ENCODE measurements at places on chromosomes 5 and 9.

DNA sequence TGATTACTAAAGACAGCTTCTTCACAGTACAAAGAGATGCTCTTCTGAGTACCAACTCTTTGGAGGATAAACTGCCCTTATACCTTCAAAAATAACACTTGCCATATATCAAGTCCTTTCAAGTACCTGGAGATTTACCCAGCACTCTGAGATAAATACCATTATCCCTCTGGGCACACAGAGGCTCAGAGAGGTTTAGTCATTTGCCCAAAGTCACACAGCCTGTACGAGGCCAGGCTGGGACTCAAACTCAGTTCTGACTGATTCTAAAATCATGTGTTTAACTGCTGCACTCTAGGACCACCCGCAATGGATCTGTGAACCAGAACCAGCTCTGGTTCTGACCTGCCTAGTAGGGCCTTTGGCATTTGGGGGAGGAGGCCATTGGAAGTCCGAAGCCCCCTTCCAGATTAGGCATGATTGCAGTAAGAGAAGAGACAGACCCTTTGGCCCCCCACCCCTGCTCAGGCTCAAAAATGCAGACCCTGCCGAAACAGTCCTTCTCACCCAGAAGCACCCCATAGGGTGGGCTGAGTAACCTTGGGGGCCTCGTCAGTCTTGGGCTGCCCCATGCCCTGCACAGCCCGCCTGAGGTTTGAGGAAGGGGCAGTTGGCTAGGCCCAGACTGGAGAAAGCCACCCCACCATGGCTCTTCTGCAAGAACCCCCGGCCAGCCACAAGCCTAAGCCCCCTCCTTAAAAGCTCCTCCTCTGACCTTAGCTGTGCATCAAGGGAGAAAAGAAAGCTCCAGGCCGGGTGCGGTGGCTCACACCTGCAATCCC, 32.8 kb upstream of the IL17B start:
- DNase-seq, result no peak

DNA sequence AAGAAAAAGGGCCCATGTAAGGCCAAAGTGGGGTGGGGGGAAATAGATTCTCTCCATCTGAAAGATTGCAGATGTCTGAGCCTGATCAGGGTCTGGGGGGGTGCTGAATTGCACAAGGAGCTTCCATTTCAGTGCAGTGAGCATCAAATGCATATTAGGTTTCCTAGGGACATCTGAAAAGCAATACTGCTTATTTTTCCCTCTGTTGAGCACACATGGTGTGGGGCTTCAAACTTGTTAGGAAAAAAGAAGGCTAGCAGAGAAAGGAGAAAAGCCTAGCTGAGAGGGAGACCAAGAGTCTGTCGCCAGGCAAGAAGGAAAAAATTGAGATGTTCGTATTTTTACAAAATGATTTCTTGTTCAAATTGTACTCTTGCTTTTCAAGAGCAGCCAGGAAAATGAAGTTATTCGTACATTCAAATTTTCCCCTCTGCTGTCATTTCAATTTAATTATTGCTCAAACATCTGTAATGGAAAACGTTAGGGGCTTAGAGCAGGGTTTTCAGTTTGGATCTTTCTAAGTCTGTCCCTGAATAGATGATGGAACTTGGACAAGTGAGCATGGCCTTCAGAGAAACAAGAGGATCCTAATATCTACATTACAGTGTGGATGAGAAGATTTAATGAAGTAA, 191.9 kb upstream of the GAS1 start:
- DNase-seq, result no peak

DNA sequence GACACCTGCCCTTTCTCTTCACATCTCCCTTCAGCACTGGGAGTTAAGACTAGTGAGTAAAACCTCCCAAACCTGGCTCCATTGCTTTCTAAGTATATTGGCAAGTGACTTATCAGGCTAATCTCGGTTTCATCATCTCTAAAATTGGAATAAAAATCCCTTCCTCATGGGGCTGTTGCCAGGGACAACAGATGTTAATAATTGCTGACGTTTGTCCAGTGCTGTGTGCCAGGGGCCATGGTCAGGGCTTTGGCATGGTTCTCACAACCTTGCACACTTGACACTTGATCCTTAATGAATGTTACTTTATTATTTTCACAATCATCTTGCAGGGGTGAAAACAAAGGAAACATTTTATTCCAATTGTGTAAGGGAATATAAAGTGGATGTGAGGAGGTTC, 1262.0 kb upstream of the WWC1 start:
- DNase-seq, result no peak

- DNase-seq, result no peak
Measured at GRCh38 chr9:16031486-16031885, 478.6 kb downstream of the CCDC171 start.

- no peak for DNase-seq
Measured at GRCh38 chr9:91029650-91030361, 228.2 kb downstream of the SYK start.

DNA sequence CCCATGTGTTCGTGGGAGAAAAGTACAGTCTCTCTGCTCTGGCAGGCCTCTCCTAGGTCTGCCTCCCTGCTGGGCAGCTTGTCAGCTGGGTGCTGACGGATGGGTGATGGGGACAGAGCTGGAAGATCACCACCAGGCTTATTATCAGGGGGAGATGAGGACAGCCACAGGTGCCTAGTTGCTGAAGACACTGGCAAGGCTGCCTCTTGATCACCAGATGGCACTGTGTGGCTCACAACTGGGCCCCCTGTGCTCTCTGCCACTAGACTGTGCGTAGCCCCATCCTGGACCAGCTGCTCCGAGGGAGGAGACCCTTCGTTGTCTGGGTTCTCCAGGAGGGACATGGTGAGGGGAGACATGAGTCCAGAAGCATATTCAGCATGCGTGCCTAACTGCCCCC, 73.0 kb downstream of the KIF24 start:
- peak; percentile 5 for DNase-seq

DNA sequence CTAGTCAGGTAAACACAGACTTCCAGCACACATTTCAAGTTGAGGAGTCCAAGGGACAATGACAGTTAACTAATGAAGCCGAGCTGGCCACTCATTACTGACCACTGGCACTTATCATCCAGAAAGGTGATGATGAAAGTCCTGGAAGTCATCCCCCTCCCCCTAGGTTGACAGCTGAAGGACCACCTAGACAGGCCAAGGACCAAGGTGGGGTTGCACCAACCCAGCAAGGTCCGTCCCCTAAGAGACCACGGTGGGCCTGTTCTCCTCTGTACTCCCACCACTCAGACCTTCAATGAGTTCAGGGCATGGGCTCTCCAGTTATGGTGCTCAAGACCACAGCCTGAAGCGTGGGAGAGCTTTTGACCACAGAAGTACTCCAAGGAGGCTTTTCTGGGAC, 13.2 kb downstream of the P4HA2 start:
- no peak for DNase-seq

DNA sequence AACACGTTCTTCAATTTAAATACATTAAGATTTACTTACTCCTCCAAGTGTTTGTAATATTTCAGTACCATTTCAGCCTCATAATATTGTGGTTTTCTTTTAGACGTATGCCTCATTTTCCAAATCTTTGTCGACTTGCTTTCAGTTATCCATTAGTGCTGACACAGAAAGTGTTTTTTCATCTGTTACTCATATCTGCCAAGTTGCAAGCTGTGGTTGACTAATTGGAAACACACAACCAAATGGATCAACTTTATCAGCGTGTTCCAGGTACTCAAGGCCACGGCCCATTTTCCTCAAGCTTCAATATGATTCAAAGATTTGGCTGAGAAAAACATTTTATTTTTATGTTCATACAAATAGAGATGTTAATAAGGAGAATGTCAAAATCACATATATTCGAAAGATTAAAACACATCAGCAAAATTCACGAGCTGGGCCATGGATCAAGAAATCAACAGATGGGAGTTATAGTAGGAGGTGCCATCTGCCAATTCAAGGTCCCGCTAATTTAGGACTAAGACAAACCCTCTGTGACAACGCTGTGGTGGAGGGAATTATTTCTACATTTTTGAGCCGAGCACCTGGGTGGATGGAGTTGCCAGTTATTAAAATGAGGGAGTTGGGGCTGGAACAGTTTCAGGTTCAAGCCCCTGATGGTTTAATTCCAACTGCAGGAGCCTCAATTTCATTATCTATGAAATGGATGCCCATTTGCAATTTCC, 27.2 kb upstream of the CCNJL start:
- no peak for DNase-seq

DNA sequence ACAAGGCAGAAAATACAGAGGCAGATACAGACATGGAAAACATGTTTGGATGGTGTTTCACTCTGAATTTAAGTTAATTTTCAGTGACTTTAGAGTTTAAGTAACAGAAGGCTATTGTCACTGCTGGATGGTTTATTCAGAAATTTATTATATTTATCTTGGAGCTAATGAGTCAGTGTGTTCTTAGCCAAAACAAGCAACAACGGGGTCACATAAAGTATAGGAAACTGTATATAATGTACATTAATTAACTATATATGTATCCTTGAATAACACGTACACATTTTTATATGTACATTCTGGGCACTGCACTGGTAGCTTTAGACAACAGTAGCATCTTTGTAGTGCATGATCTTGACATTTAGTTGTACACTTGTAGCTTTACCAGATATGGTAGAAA, 30.7 kb downstream of the CYLC2 start:
- DNase-seq, result no peak
